Activated B cell treated with CpG ODN at 0.5 μM for 24 hours (primary cell): ENCODE measurements at places on chromosomes 2 and 18. TPM values are rescaled to one million over a fixed set of nuclear protein-coding genes. Genes with fewer than 3 reads are reported as not detected.

The NTSR2 gene
- not detected in 2 replicates for total RNA-seq

The DAW1 gene
- total RNA-seq, result not detected in 2 replicates

The LANCL1 gene
- total RNA-seq, result 30.4 and 30.8 TPM in 2 replicates

The SKOR2 gene
- total RNA-seq, result not detected in 2 replicates

The DNAJC5G gene
- not detected in 2 replicates for total RNA-seq

The NPHP1 gene
- 1.6 and 2.0 TPM in 2 replicates for total RNA-seq

The SERPINB12 gene
- not detected in 2 replicates for total RNA-seq

The FAM124B gene
- total RNA-seq, result 0.29 TPM in 1 of 2 replicates, not detected in the other

The CXCR4 gene
- total RNA-seq, result 200 and 213 TPM in 2 replicates

DNA sequence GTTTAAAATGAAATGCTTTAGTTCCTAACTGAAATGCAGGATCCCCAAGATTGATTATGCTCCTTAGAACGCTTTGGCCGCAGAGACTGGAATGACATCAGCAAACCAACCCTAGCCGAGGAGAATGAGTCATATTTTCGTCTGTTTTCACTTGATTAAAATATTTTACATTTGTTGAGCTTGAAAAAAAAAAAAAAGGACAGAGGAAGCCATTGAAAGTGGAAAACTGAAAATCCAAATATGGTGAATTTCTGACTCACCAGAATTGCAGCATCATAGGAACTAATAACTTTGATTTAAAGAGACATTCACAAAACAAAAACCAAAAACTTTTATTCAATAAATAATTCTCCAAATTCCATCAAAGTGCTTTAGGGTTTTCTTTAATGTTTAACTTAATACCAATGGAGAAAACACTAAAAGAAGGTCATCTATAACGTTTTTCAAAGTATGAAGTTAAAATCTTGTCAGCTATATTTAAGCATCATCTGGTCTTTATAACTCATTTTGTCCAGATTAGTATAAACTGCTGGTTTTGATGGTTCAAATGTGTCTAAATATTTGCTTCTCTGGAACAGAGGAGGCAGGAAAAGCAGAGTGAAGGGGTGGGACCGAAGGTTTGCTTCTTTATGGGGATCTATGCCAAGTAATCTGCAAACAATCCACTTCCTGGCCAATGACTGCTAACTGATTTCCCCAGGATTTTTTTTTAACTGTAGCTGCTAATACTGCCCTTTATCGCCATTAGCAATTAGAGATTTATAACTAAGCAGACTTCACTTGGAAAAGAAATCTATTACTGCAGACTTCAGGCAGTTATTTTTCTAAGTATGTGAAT lies 30.9 kb upstream of the COL5A2 start:
- DNase-seq, result no peak
- H3K27ac ChIP-seq, result no peak overlapping the region
- no peaks in the 10 kb centered on the region for H3K36me3 ChIP-seq
- no peaks in the 10 kb centered on the region for H3K4me1 ChIP-seq
- H3K27me3 ChIP-seq, result no peaks in the 10 kb centered on the region

DNA sequence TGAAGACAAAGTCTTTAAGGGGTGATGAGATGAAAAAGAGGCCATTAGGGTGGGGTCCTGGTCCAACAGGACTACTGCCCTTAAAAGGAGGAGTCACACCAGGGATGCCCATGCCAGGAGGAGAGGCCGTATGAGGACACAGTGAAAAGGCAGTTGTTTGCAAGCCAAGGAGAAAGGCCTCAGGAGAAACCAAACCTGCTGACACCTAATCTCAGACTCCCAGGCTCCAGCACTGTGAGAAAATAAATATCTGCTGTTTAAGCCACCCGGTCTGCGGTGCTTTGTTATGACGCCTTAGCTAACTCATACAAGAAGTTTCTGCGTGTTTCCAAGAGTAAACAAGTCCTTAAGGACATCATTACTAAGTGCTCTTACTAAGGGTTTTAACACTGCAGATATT lies 93.6 kb downstream of the DNER start:
- H3K4me1 ChIP-seq, result no peaks in the 10 kb centered on the region
- H3K27ac ChIP-seq, result no peak overlapping the region
- DNase-seq, result no peak
- no peak overlapping the region for H3K4me3 ChIP-seq
- H3K36me3 ChIP-seq, result no peaks in the 10 kb centered on the region
- peaks cover 13% of the 10 kb centered on the region for H3K27me3 ChIP-seq

DNA sequence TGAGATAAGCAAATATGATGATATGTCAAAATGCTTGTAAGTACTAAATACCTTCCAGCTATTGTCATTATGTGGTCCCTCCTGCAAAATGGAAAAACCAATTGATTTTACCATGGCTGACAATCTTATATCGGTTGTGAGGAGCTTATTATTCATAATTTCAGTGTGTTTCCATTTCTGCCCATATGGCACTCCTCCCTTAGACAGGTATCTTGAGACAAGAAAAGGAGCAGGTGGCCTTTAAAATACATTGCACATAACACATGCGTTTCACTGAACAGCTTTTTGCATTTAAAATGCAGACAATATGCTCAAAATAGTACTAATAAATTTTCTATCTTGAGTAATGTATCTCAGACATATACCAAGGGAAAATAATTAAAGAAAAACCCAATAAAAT lies 60.2 kb upstream of the SH3RF3 start:
- H3K36me3 ChIP-seq, result no peaks in the 10 kb centered on the region
- no peak for DNase-seq
- peaks cover 27% of the 10 kb centered on the region for H3K27me3 ChIP-seq
- H3K4me3 ChIP-seq, result no peak overlapping the region
- H3K27ac ChIP-seq, result no peak overlapping the region
- H3K4me1 ChIP-seq, result no peaks in the 10 kb centered on the region

DNA sequence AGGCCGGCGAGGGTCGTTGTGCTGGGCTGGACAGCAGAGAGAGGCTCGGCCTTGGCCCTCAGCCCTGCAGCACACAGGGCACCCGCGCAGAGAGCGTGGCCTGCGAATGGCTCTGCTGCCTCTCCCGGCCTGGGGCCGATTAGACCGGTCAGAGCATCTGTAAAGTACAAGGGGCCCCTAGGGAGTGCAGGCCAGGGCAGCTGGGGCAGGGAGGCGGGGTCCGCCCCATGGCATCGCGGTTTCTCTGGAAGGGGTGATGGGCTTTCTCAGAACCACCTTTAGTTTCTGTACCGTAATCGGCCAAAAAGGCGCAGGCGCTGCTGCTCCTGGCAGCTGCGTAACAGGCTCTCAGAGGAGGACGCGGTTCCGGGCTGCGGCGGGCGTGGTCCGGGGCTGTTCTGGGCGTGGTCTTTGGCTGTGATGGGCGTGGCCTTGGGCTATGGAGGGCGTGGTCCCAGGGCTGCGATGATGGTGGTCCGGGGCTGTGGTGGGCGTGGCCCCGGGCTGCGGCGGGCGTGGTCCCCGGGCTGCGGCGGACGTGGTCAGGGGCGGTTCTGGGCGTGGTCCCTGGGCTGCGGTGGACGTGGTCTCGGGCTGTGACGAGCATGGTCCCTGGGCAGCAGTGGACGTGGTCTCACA lies 1.5 kb upstream of the GPR148 start:
- peak overlapping the region; percentile 79 for H3K4me3 ChIP-seq
- no peak overlapping the region for H3K27ac ChIP-seq
- no peaks in the 10 kb centered on the region for H3K27me3 ChIP-seq
- peaks cover 15% of the 10 kb centered on the region for H3K4me1 ChIP-seq
- no peaks in the 10 kb centered on the region for H3K36me3 ChIP-seq

DNA sequence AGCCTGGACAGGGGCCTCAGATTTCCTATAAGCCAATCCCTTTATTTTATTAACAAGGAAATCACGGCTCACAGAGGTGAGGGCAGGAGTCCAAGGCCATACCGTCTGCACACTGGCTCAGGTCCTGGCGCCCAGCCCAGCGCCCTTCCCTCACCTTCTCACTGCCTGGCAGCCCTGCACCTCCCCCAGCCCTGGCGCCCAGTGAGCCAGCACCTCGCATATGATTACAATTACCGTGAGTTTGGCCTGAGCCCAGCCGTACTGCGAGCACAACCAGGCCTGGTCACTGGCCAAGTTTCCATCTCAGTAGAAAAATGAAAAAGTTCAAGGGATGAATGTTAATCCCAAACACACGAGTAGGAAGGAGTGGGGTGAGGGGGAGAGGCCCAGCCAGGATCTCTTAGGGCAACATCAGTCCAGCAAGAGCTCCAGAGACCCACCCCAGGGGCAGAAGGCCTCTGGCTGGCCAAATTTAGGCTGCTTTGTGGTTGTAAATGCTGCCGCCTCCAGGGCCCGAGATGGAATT lies 68.4 kb downstream of the MCFD2 start:
- H3K4me3 ChIP-seq, result no peak overlapping the region
- H3K27ac ChIP-seq, result no peak overlapping the region
- peaks cover 6% of the 10 kb centered on the region for H3K27me3 ChIP-seq
- H3K4me1 ChIP-seq, result peaks cover 13% of the 10 kb centered on the region
- DNase-seq, result no peak
- no peaks in the 10 kb centered on the region for H3K36me3 ChIP-seq

DNA sequence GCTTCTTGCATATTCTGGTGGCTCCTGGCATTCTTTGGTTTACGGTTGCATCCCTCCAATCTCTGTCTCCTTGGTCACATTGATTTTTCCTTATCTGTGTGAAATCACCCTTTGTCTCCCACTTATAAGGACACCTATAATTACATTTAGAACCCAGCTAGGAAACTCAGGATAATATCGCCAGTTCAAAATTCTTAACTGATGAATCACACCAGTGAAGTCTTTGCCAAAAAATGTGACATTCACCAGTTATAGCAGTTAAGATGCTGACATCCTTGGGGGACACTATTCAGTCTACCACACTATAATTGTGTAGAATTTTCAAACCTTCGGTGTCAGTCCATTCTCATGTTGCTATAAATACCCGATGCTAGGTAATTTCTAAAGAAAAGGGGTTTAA lies 320.2 kb downstream of the TMX3 start:
- no peaks in the 10 kb centered on the region for H3K4me1 ChIP-seq
- H3K36me3 ChIP-seq, result no peaks in the 10 kb centered on the region
- DNase-seq, result no peak
- H3K27ac ChIP-seq, result no peak overlapping the region

DNA sequence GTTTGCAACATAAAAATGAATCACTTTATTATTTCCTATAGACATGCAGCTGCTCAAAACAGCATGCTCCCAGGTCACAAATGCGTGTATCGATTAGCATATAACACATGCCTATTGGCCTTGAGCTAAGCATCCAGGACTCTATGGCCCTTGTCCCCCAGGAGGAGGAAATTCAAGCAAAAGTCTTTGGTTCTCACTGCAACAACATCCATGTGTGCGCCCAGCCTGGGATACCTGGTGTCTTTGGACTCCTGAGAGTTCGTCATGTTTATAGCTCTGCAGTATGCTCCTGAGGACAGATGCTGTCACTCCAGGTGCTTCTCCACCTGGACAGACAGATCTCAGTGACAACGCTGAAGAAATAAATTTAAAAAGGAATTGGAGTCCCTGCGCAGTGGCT lies 284.6 kb downstream of the PHLPP1 start:
- peaks cover 11% of the 10 kb centered on the region for H3K4me1 ChIP-seq
- no peak for DNase-seq
- H3K4me3 ChIP-seq, result no peak overlapping the region
- H3K27ac ChIP-seq, result no peak overlapping the region

DNA sequence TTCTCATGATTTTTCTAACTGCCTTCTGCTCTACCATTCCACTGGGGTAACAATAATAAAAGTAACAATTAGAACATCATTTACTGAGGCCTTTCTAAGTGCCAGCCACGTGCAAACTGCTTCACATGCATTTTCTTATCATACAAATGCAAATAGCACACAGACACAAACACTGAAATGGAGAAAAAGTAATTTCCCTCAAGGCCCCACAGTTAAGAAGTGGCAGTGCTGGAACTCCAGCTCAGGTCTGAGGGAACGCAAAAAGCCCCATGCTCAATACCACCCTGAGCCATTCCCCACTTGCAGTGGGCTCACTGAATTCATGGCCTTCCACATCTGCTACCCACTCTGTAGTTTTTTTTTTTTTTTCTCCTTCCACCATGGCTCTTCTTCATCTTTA lies 140.6 kb downstream of the UPP2 start:
- no peaks in the 10 kb centered on the region for H3K36me3 ChIP-seq
- no peaks in the 10 kb centered on the region for H3K4me1 ChIP-seq
- no peaks in the 10 kb centered on the region for H3K27me3 ChIP-seq
- H3K4me3 ChIP-seq, result no peak overlapping the region

GRCh38 chr2:24330161-24330560 lies 30.2 kb downstream of the ITSN2 start:
- peaks cover 81% of the 10 kb centered on the region for H3K4me1 ChIP-seq
- peak overlapping the region; percentile 76 for H3K4me3 ChIP-seq
- no peak for DNase-seq
- H3K36me3 ChIP-seq, result peaks cover 9% of the 10 kb centered on the region
- peak overlapping the region; percentile 94 for H3K27ac ChIP-seq

DNA sequence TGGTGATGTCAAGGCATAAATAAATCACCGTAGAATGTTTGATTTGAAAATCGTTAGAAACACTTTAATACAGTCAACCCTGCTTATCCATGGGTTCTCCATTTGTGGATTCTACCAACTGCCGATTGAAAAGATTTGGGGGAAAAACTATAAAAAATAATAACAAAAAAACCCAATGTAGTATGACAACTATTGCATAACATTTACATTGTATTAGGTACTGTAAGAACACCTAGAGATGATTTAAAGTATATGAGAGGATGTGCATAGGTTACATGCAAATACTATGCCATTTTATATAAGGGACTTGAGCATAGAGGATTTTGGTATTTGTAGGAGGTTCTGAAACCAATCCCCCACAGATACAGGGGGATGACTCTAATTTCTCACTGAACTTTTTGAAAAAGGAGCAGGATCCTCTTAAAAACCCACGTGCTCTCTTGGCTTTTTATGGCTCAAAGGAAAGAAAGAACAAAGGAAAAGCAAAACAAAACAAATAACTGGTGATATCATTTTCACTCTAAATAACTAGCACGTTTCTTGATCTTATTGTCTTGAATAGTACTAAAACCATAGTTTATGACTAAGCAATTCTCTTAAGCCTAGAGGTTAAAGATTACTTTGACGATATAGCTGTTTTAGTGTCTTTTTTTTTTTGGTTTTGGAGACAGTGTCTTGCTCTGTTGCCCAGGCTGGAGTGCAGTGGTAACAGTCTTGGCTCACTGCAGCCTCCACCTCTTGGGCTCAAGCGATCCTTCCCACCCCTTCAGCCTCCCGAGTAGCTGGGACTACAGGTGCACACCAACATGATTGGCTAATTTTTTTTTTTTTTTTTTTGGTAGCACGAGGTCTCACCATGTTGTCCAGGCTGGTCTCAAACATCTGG lies 17.0 kb downstream of the GMCL1 start:
- H3K36me3 ChIP-seq, result peaks cover 55% of the 10 kb centered on the region
- no peaks in the 10 kb centered on the region for H3K4me1 ChIP-seq
- H3K4me3 ChIP-seq, result no peak overlapping the region
- H3K27ac ChIP-seq, result no peak overlapping the region

DNA sequence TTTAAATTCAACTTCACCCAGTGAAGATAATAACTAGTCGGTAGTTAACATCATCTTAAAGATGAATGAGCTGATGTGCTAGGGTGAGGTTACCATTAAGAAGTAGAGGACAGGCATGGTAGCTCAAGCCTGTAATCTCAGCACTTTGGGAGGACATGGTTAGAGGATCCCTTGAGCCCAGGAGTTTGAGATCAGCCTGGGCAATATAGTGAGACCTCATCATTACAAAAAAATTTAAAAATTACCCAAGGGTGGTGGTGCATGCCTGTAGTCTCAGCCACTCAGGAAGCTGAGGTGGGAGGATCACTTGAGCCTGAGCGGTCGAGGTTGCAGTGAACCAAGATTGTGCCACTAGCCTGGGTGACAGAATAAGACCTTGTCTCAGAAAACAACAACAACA lies 4.7 kb downstream of the GALNT5 start:
- peaks cover 19% of the 10 kb centered on the region for H3K27me3 ChIP-seq
- no peaks in the 10 kb centered on the region for H3K36me3 ChIP-seq
- H3K27ac ChIP-seq, result no peak overlapping the region
- peaks cover 5% of the 10 kb centered on the region for H3K4me1 ChIP-seq
